NCI-H524 treated with DMSO at 0.1 percent for 48 hours (cell line): ENCODE measurements at places on chromosomes 3 and 15.

GRCh38 chr15:74535388-74536084 is 5.5 kb upstream of the ARID3B start:
- DNase-seq: no peak

GRCh38 chr3:187290503-187290902 is 1.0 kb downstream of the MASP1 start:
- DNase-seq: no peak

DNA sequence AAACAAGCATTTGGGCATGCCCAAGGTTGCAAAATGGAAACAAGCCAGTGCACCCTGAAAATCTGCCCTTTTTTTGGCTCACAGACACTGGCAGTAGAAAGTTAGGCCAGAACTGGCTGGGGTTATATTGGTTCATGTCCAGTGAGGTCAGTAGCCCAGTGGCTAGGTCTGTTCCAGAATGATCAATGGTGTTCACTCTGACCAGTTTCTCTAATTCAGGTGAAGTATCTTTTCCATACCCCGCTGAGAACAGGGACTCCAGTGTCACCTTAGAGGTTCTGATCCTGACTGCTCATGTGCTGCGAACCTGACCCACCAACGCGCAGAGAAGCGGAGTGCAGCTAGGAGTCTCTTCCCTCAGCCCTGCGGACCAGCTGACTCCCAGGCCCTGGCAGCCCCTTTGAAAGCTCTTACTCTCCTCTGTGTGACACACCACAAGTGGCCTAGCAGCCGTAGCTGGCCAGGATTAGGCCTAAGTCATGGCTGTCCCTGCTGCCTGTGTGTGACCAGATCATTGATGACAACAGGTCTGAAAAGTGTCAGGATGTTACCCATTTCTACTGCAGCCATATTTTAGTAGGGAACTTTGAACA is 123.5 kb downstream of the GHSR start:
- no peak for DNase-seq

DNA sequence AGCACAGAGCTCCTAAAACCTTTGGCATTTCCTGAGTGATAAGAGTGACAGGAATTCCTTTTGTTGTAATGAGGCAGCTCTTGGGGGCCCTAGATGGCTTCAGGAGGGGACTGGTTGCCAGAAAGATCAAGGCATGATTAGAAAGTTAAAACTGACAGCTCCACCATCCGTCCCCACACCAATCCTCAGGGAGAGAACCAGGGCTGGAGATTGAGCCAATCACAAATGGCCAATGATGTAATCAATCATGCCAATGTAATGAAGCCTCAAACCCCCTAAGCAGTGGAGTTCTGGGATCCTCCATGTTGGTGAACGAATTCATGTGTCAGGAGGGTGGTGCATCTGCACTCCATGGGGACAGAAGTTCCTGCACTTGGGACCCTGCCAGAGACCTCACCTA is 265.1 kb downstream of the OCA2 start:
- no peak for DNase-seq

- no peak for DNase-seq
Measured at GRCh38 chr3:140540262-140540661, 137.6 kb upstream of the TRIM42 start.

DNA sequence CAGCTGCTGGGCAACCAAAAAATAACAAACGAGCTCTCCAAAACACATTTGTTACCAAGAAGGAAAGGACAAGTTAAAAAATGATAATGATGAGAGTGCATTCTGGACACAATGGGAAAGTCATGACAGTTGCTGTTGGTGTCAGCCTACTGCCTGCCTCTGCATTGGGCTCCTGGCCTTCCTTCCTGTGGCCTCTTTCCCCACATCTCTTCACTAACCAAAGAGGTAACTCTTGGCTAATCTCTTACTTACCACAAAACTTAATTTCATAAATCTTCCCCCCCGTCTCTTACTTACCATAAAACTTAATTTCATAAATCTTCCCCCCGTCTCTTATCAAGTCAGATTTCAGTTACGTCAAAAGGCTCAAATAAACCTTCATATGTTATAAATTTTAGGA is 58.6 kb downstream of the AGTR1 start:
- no peak for DNase-seq

- no peak for DNase-seq
Measured at GRCh38 chr15:93261845-93262244, 172.8 kb upstream of the RGMA start.

GRCh38 chr3:67083277-67083676 is 85.2 kb downstream of the KBTBD8 start:
- no peak for DNase-seq

- no peak for DNase-seq
Measured at GRCh38 chr3:181457190-181457589, 254.5 kb upstream of the SOX2 start.

DNA sequence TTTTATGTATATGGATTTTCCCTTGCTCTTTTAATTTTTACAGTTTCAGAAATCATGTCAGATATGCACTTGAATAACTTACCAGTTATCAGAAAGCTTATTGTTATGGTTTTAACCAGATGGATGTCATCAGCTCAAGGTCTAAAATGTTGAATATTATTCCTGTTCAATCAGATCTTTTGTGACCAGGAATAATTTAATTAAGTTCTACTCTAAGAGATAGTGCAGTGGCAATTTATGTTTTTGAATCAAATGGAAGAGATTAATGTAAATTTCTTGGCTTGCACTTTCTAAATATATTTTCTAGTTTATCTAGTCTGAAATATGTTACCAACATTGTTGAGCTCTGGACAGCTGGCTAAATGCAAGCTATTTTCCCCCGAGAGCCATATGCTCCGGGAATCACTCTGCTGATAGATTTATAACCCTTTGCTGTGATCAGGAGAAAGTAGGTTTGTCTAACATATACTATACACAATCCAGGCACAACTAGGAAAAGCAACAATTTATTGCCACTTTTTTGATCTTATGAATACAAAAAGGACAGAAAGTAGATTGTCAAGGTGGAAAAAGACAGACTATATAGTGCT is 76.8 kb upstream of the CD96 start:
- no peak for DNase-seq

- no peak for DNase-seq
Measured at GRCh38 chr3:151225040-151225975, 22.3 kb upstream of the GPR171 start.

GRCh38 chr3:194003114-194004057 is 132.6 kb upstream of the HES1 start:
- peak; percentile 22 for DNase-seq

DNA sequence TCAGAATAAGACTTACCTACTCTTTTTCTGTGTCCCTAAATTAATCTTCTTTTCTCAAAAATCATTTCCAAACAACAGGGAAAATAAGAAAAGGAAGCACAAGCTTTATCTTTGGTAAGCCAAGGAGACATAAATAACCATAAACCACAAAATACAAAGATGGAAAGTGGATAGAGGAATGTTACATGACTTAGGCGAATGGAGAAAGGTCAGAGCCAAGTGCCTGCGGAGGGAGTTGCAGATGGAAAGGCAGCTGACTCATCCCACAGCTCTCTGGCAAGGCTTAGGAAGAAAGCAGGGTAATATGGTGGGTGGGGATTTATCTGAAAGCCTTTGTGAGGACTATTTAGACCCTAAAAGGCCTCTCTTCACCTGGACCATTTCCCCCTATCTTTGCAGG is 72.8 kb downstream of the GALK2 start:
- DNase-seq: no peak

DNA sequence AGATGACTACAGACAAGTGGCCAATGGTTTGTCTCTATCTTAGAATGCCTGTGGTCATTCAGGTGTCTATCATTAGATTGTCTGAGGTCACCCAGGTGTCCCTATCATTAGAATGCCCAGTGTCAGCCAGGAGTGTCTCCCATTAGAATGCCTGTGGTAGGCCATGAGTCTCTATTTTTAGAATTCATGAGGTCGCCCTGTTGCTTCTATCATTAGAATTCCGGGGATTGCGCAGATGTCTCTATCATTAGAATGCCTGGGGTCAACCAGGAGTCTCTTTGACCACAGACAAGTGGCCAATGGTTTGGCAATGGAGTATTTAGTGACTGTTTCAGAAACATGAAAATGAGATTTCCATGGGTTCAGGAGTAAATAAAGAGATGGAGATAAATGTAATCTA is 7.6 kb downstream of the RTP2 start:
- DNase-seq: no peak

DNA sequence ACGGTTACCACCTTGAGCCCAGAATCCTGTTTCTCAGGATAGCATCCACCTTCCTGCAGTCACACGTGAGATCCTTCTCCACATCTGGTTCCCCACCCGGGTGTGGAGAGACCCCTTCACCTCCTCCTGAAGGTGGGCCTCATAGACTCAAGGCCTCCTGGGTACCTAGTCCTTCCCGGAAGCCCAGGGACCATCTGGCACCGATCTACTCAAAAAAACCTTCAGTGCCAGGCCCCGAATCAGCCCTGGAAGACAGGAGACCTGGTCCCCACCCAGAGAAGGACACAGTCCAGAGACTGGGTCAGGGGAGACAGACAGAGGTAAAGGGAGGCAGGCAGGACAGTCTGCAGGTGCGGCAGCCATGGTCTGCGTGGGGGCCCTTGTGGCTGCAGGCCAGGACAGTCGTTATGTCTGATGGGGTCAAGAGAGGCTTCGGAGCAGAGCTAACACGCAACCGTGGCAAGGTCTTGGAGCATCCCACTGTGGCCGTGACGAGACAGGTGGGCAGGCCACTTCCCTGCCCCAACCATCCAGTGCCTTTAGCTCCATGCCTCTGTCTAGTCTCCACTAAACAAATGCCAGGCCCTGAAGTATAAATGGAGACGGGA is 112.2 kb upstream of the ABHD17C start:
- DNase-seq: no peak

GRCh38 chr3:143830063-143830462 is 18.2 kb downstream of the SLC9A9 start:
- no peak for DNase-seq

GRCh38 chr3:119783883-119784282 is 2.0 kb downstream of the NR1I2 start:
- DNase-seq: no peak

DNA sequence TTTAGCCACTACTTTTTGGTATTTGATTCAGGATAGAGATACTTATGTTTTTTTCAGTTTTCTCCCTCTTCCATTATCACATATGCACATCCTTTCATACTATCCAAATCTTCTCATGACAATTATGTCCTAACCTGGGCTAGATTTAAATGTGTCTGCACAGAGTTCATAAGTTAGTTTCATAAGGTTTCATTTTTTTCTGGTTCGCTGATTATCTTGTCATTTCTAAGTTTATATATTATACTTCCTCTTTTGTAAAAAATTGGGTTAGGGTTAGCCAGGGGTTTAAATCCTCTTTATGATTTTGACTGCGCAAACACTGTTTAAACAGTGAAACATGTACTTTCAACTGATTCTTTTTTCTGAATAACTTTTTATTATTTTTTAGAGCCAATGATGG is 148.6 kb downstream of the SST start:
- DNase-seq: no peak

GRCh38 chr3:177306252-177306651 is 109.0 kb upstream of the TBL1XR1 start:
- no peak for DNase-seq

- DNase-seq: peak; percentile 61
Measured at GRCh38 chr3:137770835-137771399, 6.8 kb downstream of the SOX14 start.

GRCh38 chr3:117763561-117763960 is 1054.0 kb downstream of the TUSC7 start:
- DNase-seq: peak; percentile 46

GRCh38 chr15:100244796-100245486 is 96.8 kb downstream of the ADAMTS17 start:
- DNase-seq: no peak

DNA sequence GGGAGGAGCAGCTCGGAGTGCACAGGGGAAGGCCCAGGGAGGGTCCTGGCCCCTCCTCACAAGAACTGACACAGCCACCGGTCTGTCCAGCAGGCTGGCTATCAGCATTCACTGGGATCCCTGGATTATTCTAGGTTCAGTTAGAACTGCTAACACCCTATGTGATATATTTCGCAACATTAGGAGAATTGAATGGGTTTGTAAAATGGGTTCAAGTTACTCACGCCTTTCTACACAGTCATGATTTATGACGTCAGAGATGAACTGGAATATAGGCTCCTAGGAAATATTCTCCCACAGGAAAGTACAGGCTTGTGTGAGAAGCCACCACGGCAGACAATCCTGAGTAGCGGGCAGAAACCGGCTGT is 969 bp upstream of the BSN start:
- DNase-seq: no peak

DNA sequence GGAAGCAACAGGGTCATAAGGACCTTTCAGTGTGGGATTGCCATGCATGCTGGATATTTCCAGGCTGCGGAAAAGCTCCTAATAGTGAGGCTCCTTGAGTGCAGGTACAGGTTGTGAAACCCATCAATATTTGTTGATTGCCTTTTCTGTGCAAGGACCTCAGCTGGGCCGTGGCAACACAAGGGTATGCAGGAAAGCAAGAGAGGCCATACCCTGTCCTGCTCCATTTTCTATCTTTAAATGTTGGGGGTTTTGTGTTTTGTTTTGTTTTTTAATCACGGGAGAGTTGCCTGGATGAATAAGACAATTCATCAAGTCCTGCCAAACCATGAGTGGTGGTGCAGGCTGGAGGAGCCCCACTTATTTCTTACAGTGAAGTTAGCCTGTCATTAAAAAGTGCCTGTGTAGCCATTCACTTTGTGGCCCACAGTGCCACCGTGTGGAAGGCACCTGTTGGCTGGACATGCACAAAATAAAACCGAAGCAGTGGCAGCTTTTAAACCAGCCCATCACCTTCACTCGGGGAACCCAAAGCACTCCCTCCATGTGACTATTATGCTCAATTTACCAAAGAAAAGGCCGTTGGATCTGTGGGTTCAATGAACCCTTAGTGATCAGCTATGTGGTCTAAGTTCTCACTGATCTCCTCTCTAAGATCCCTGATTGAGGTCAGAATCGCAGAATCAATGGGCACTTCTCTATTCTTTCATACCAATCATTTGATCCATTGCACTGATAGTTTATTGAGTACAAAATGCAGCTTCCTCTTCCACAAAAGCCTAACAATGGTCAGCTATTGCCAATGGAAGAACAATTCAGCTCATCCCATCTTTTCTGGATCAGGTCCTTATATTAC is 42.2 kb downstream of the CLDN18 start:
- DNase-seq: no peak

- DNase-seq: peak; percentile 30
Measured at GRCh38 chr3:184196536-184196935, 10.5 kb downstream of the ABCF3 start.

DNA sequence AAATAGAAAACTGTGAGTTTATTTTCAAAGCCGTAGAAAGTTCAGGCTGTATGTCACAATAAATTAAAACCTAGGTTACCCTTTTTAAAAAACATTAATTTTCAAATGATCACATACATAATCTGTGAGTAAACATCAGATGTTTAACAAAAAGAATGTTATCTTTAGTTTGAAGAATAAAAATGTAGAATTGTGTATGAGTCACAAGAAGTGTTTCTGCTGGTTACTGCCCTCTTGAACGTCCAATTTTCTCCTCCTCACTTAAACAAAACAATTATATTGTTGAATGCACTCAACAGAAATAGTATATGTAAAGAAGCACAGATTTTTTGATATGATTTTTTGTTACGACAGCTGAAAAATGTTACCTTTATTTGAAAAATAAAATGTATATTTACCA is 855.1 kb downstream of the ROBO1 start:
- no peak for DNase-seq
